ENCODE measurements at places on chromosomes 6 and 20. TPM values are rescaled to one million over a fixed set of nuclear protein-coding genes. Genes with fewer than 3 reads are reported as not detected.

The NRN1 gene
- total RNA-seq, result 3.2 TPM

GRCh38 chr6:151911401-151911800 lies 103.9 kb downstream of the ESR1 start:
- no peak overlapping the region for H3K4me3 ChIP-seq
- no peak overlapping the region for H3K27ac ChIP-seq
- H3K36me3 ChIP-seq, result no peaks in the 10 kb centered on the region
- H3K27me3 ChIP-seq, result no peaks in the 10 kb centered on the region
- no peak for DNase-seq

GRCh38 chr6:24490948-24491347 lies 1.6 kb upstream of the GPLD1 start:
- H3K27me3 ChIP-seq, result no peaks in the 10 kb centered on the region
- DNase-seq, result no peak
- peaks cover 18% of the 10 kb centered on the region for H3K4me1 ChIP-seq
- no peak overlapping the region for H3K27ac ChIP-seq

DNA sequence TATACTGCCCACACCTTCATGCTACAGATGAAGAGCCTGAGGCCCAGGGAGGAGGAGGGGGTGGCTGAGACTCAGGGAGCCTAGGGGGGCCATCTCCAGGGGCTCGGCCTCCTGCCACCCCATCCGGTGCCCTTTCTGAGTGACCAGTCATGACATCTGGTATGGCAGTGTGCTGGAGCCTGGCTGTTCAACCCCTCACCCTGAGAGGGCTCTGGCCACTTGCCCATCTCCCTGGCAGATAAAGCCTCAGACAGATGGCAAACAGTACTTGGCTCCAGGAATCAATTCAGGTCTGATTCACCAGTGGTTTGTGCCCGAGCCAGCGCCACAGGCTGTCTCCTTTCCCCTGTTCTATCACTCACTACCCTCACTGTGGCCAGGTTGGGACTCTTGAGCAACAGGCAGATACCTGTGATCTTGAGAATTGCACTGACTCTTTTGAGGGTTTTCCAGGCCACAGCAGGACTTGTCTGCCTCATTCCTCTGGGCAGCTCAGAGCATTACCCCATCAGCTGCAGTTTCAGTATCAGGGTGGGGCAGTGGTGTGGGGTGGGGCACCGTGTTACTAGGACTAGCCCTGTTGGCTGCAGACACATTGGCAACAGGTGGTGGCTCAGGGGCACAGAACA lies 22.8 kb downstream of the SRSF3 start:
- no peak overlapping the region for H3K4me3 ChIP-seq
- no peaks in the 10 kb centered on the region for H3K27me3 ChIP-seq
- DNase-seq, result no peak

- no peak overlapping the region for H3K27ac ChIP-seq
- peaks cover 80% of the 10 kb centered on the region for H3K27me3 ChIP-seq
- peaks cover 46% of the 10 kb centered on the region for H3K4me1 ChIP-seq
Observed at GRCh38 chr6:465531-466348, 74.2 kb downstream of the IRF4 start.

- no peak overlapping the region for H3K4me3 ChIP-seq
- DNase-seq, result no peak
- peaks cover 5% of the 10 kb centered on the region for H3K27me3 ChIP-seq
- no peak overlapping the region for H3K27ac ChIP-seq
Observed at GRCh38 chr20:63217706-63218105, 1.8 kb upstream of the YTHDF1 start.

DNA sequence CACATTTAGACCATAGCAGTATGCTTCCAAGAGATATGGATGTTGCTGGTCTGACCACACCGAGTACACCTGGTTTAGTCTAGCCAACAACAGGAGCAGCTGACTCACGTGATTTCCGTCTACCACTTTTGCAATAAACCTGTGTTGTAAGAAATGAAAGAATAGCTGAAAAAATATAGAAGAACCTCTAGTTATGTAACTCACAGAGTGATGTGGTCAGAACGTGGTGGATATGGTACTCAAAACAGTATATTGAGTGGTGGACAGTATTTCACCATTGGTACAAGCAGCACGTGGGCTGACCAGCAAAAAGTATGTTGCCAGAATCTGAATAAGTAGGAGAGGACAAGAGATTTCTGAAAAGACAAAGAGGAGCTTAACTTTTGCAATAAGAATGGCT lies 226.9 kb downstream of the TBC1D7 start:
- H3K4me1 ChIP-seq, result no peaks in the 10 kb centered on the region
- H3K27me3 ChIP-seq, result peaks cover 14% of the 10 kb centered on the region
- H3K36me3 ChIP-seq, result no peaks in the 10 kb centered on the region
- no peak overlapping the region for H3K27ac ChIP-seq
- no peak for DNase-seq
- H3K4me3 ChIP-seq, result no peak overlapping the region
